ENCODE measurements at places on chromosomes 7 and 10.

- no peak for DNase-seq
Measured at GRCh38 chr10:28400176-28400575, 97.3 kb upstream of the MPP7 start.

DNA sequence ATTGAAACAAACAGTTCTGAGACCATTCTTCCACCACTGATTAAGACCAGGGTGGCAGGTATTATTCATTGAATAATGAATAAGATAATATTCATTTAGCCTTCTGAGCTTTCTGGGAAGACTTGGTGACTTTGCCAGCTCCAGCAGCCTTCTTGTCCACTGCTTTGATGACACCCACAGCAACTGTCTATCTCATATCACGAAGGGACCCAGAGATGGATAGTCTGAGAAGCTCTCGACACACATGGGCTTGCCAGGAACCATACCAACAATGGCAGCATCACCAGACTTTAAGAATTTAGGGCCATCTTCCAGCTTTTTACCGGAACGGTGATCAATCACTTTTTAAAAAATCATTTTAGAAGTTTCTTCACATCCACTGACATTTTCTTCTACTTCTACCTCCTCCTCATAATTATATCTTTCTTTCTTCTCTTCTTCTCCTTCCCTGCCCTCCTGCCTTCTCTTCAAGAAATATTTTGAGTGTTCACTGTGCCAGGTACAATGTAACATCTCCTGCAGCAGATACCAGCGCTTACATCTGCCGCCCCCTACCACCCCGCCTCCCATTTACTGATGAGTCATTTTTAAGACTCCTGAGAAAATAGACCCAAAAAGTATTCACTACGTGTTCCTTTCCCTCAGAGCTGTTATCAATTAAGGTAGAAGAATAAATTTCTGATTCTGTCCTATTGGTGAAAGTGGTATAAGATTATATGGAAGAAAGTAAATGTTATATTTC is 101.7 kb downstream of the VTI1A start:
- DNase-seq = no peak

- DNase-seq = no peak
Measured at GRCh38 chr10:88374392-88375175, 208.5 kb downstream of the RNLS start.

DNA sequence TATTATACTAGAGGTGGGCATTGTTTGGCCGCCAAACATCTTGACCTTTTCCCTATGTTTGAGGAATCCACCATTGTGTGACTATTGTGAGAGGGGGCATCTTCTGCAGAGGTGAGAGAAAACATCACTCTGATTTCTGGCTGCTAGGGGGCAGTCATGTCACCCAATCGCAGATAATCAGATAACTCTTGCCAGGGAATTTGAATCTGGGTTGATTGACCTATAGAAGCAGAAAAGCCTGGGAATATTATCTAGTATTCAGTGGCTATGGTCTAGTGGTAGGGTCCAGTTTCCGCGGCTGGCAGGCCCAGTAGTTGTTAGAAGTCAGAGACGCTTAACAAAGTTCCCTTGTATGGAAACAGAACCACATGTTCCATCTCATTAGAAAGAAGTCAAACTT is 808.5 kb downstream of the PHTF2 start:
- DNase-seq = no peak

DNA sequence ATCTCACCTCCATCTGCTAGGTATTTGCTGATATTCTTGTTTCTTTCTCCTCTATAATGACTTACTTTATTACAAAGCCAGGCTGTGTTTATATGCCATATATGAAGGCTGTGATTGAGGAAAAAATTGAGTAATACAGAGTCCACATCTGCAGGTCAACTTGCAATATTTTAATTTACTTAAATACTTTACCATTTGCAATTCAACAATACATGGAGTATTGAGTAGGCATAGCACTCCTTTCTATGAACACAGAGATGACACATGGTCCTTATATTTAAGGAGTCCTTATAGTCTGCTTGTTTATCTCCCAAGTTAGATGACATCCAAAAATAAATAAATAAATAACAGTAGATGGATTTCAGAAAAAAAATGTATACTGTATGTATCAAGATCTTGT is 96.4 kb downstream of the LRRC18 start:
- DNase-seq = no peak

DNA sequence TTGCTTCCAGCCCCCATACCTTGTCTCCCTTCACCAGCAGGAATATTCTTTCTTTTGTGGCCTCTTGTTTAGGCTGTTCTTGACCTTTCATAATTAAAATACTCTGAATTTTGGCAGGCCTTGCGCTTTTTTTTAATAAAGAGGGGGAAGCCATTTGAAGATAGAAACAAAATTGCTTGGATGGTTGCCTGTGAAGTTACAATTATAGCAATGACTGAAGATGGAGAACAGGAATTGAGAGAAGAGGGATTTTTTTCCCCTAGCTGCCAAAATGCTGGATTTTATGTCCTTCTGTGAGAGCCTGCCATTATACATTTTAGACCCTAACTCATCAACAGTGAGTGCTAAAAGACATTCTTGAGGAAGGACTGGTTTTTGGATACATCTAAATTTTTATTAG is 24.8 kb downstream of the FGFBP3 start:
- DNase-seq = no peak

DNA sequence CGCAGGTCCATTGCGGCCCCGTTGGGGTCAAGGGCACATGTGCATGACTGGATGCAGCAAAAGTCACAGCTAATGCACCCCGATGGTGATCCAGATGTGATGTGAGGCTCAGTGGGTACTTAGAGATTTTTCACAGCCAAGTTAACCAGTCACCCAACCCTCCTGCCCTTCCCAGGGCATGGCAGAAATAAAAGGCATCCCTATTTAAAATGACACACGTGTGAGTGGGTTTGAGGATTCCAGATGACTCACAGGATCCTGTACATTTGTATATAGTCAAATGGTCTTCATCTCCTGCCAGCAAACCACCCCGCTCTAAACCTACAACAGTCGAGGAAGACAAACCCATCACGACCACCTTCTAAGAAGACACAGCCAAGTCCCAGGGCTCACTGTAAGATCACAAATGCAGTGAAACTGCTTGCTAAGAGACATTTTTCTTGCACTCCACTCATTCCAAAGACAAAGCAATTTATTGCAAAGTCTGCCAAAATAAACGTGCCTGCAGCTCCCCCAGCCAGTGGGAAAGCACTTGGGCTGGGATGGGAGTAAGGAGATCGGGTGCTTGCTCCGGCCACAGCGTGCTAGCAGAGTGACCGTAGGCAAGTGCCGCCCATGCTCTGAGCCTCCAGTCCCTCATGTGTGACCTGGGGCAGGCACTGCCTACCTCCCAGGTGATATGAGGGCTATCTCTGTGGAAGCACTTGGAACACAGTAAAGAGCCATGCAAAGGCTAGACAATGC is 86.6 kb upstream of the MACROH2A2 start:
- no peak for DNase-seq

DNA sequence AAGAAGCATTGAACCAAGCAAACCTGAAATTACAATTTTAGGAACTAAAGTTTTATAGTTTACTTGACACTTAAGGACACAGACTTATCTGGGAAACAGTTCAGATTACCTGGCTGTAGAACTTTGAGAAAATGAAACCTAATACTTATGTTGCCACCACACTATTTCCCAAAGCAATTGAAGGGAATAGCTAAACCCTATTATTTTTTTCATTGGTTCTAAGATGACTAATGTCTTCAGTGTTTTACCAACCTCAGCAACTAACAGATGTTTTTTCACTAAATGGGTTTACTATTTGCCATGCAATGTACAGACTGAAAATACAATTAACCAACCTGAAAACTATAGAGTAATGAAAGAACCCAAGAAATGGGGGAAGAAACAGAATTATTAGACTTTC is 689.6 kb downstream of the SORCS1 start:
- no peak for DNase-seq

DNA sequence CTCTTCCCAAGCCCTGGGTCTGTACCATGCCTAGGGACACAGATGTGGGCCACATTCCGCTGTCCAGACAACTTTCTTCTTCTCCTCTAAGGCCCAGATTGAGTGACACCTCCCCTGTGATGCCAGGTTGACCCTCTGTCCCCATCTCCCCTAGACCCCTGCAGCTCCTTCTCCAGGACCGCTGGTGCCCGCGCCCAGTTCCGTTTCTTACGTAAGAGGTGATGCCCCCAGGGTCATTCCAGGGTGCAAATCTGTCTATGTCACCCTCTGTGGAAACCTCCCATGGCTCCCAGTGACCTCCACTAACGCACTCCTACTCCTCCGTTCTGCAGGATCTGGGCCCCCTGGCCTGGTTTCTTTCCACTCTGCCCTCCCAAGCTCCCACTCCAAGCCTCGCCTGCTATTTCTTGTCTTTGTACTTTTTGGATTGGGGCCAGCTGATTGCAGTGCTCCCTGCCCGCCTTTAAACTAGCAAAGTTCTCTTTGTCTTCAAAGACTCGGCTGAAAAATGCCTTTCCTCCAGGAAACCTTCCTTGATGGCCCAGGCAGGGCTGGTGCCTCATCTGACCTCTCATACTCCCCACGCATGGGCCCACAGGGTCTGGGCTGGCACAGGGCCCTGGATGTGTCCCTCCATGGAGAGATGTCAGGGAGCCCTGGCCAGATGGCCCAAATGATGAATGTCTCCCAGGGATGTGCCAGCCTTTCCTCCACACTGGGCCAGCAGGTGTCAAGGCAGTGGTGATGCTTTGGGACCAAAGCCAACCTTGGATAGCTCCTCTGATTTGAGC is 21.3 kb upstream of the ELN start:
- no peak for DNase-seq

DNA sequence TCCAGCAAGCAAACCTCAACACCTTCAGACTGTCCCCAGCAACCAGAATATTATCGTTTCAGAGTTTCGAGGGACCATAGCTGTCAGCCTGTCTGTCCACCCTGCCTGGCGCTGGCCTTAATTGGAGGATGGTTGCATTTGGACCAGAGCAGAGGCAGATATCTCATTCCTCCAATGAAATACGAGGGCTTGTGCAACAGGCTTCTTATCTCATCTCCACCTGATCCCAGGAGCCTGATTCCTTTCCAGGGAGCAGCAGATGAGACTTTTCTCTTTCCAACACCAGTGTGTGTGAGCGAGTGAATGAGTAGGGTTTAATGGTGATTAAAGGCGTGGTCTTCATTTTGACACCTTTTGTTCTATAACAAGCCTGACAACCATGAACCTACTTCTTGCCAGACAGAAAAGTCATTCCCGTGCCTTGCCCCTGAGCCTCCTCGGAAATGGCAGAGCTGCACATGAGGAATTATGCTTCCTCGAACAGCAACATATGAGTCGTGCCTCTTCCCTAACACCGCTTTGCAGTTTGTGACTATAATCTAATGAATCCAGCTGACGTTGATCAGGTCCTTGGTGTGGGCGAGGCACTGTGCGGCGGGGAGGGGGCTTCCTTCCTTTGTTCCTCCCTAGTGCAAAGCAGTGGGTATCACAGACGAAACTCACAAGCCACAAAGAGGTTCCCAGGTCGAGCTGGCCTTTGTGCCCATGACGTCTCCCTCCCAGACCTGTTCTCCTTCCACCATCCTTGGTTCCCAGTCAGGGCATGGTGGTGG is 147.4 kb downstream of the CUX1 start:
- no peak for DNase-seq

- DNase-seq = no peak
Measured at GRCh38 chr10:80137920-80138319, 5.4 kb downstream of the PLAC9 start.

- no peak for DNase-seq
Measured at GRCh38 chr7:129907122-129907736, 45.5 kb downstream of the UBE2H start.

DNA sequence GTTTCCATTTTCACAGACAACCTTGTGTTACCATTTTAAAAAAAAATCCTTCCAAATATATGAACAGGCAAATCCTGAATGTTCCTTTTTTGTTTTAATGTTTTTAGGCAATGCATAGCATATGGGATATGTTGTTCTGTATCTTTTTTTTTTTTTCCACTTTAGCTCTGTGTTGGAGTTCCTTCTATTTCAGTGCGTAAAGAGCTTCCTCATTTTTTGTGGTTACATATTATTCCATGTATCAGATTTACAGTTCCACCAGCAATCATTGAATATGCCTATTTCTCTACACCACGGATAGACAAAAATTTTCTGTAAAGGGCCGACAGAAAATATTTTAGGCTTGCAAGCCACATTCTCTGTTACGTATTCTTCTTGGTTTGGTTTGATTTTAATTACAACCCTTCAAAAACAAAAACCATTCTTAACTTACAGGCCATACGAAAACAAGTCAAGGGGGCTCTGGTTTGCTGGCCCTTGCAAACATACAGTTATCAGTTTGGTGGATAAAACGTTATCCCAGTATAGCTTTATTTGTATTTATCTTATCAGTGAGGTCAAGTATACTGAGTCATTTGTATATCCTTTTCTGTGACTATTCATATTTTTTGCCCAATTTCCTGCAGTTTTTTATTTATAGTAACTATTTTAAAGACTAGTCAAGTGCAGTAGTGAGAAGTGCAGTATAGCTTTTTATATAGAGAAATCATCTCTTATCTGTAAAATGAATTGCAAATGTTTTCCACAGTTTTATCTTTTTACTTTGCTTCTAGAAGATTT is 55.7 kb downstream of the RALA start:
- no peak for DNase-seq

GRCh38 chr10:119829429-119829828 is 43.2 kb downstream of the MCMBP start:
- no peak for DNase-seq

DNA sequence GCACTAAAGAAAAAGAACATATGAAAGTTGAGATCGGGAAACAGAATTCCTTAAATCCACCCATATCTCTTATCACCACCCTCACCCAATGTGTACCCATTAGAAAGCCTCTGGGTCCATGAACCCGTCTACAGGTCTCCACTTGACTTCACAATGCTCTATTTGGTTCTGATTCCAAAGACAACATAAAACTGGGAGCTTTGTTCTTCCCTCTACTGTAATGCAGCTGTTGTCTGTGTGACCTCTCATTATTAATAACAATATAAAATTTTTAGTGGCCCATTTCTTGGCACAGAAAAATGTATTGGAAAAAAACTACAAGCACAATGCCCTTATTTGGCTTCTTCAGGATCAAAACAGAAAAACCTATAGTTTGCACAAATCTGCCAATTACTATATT is 30.0 kb downstream of the DOCK4 start:
- no peak for DNase-seq

DNA sequence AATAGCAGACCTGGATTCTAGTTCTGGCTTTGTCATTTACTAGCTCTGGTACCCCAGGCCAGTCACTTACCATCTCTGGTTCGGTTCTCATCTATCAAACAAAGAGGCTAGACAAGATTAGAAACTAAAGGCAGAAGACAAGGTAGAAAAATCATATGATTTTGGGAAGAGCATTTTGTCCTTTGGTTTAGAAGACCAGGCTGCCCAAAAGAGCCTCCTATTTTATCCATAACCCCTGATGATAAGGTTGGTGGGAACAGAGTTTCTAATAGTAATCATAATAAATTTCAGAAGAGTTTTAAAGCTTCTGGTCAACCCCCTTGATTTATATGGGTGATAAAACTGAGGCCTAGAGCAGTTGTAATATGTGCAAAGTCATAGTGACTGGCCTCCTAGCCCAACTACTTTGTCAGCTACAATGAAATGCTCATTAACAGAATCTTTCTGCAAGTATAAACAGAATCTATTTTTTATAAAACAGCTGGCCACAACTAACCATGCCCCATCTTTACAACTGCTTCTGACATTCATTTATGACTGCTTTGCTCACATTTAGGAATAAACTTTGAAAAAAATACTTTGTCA is 23.4 kb downstream of the COX15 start:
- no peak for DNase-seq

- DNase-seq = no peak
Measured at GRCh38 chr7:98565103-98565502, 52.0 kb upstream of the NPTX2 start.

GRCh38 chr10:77602231-77602912 is 35.2 kb downstream of the KCNMA1 start:
- no peak for DNase-seq
